ENCODE measurements at places on chromosomes 5 and 9.

DNA sequence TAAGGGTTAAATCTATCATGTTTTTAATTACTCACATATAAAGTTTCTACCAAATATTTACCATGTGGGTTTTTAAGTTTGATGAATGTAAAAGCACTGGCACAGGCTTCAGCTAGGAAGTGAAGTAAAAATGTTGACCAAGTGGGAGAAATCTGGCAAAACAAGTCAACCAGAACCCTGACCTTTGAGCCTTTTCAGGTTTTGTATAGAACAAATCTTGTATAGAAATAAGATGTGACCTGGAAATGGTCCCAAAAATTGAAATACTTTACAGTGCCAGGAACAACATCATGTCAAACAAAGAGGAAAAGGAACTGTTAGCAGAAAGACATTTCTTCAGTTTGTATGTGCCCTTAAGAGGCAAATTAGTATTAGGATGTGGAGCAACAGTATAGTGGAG is 137.6 kb downstream of the CCDC192 start:
- DNase-seq, result no peak

DNA sequence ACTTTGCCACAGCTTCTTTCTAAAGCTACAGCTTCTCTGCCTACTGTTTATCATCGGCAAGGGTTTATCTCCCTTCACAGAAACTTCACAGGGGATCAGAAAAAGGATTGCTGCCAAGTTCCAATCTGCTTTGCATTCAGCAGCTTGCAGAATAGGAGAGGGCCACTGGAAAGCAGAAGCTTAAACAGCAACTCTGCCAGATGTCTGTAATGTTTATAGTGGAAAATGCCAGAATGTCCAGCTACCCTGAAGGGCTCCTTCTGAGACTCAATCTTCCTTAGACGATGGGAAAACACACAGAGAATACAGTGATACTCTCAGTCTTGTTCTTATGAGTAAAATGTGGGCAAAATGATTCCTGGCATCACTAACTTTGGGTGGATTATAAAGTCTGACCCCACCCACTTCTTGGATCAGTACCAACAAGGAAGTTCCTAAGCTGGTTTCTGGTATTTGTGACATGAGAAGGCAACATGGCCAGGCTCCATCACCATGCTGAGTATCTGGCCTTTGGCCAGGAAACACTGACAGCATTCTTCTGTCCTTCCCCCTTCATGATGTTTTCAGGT is 19.0 kb downstream of the STOM start:
- no peak for DNase-seq

GRCh38 chr9:2260417-2261306 is 245.5 kb downstream of the SMARCA2 start:
- DNase-seq, result no peak

- no peak for DNase-seq
Measured at GRCh38 chr5:449151-449550, 6.2 kb downstream of the EXOC3 start.

- DNase-seq, result no peak
Measured at GRCh38 chr5:44919560-44919959, 110.8 kb downstream of the MRPS30 start.

- DNase-seq, result no peak
Measured at GRCh38 chr5:5795074-5795771, 372.7 kb downstream of the ICE1 start.

GRCh38 chr9:69093471-69094103 is 58.0 kb downstream of the FXN start:
- no peak for DNase-seq

- no peak for DNase-seq
Measured at GRCh38 chr5:176837707-176838115, 27.4 kb downstream of the UNC5A start.

- no peak for DNase-seq
Measured at GRCh38 chr5:134549714-134550113, 24.2 kb downstream of the JADE2 start.

DNA sequence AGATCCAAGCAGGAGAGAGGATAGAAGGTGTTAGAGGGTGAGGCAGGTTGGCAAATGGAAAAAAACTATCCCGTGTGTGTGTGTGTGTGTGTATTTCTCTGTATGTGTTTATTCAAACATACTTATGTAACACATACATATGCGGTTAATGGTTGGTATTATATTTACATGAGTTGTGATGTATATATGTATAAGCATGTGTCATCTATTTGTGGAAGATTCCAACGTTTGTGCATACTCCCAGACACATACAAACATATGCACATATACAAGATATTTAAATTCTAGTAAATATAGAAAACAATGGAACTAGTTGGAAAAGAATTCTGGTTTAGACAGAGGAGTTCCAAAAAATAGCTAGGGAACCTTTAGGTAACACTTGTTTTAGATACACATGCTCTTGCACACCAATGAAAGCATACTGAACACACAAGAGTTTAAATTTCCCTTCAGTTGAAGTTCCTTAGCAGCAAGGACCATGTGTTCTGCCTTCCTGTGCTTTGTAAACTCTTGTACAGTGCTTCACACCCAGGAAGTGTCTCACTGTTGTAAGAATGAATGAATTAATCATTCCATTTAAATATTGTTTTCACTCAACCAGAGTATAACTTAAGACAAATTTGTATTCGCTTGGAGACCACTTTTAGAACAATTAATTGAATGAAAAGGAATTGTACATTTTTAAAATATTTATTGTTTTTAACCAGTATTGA is 257.8 kb downstream of the FER start:
- no peak for DNase-seq

- DNase-seq, result no peak
Measured at GRCh38 chr9:71368157-71368556, 246.7 kb upstream of the TRPM3 start.

Measured in esophagus squamous epithelium (tissue), 5 donors.